ENCODE measurements at places on chromosomes 1 and 21. TPM values are rescaled to one million over a fixed set of nuclear protein-coding genes. Genes with fewer than 3 reads are reported as not detected.

GRCh38 chr1:110258734-110259133 lies 48.6 kb downstream of the KCNC4 start:
- H3K27ac ChIP-seq, result no peak overlapping the region
- no peak overlapping the region for H3K4me3 ChIP-seq
- no peaks in the 10 kb centered on the region for H3K4me1 ChIP-seq
- no peaks in the 10 kb centered on the region for H3K36me3 ChIP-seq
- DNase-seq, result no peak
- peaks cover 5% of the 10 kb centered on the region for H3K27me3 ChIP-seq

DNA sequence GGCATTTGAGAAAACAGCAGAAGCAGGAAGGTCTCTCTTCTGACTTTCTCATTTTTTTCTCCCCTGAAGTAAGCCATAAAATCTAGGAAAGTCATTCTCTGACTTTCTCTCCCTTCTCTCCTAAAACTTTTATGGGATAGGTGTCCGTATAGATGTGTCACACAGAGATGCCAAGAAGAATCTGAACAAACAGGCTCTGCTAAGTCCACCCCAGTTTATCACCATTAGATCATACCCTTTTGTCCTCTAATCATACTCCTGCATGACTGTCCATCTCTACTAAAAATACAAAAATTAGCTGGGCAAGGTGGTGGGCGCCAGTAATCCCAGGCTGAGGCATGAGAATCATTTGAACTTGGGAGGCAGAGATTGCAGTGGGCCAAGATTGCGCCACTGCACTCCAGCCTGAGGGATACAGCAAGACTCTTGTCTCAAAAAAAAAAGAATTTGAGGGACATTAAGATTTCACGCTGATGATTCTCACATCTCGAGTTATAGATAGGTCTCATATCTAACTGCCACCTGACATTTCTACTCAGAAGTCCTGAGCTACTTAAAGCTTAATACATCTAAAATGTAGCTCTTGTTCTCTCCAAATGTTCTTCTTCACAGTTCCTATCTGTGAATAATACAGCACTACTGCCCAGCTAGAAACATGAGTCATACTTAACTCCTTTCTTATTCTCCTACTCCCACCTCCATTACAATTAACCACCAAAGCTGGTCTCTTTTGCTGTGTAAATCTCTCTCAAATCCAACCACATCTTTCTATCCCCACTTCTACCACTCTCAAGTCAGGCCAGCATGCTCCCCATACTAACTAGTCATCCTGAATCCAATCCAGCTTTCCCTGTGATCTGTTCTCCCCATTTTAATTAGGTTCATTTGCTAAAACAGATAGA lies 47.7 kb downstream of the ZNF644 start:
- peaks cover 40% of the 10 kb centered on the region for H3K36me3 ChIP-seq
- H3K4me1 ChIP-seq, result peaks cover 11% of the 10 kb centered on the region
- H3K27me3 ChIP-seq, result no peaks in the 10 kb centered on the region
- no peak overlapping the region for H3K4me3 ChIP-seq
- no peak for DNase-seq
- H3K27ac ChIP-seq, result no peak overlapping the region

The GPA33 gene
- 0.71 TPM for total RNA-seq

DNA sequence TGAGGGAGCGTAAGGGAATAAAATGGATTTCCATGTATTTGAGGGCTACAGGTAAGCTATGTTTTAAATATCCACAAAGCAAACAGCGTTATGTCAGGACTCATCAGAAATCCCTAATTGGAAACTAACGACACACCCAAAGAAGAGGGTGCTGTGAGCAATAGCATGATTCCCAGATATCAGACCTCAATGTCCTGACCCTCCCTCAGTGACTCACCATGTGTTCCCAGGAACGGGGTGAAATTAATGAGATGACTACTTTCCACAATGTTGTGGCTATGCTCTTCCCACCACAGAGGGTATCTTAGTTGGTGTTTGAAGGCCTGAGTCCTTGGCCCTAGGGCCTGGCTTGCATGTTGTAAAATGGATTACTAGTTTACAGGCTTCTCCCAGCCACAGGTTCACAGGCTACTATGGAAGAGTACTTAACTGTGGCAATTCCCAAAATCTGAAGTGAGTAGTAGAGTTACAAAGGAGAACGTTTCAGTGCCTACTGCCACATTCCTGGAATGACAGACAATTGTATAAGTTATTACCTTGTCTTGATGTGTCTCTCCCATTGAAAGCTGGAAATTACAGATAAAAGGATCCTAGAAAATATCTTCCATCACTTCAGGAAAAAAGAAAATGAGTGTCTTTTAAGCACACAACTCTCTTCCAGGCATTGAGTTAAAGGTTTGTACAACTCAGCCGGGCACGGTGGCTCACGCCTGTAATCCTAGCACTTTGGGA lies 1.7 kb upstream of the KRTAP11-1 start:
- no peak overlapping the region for H3K27ac ChIP-seq
- H3K27me3 ChIP-seq, result no peaks in the 10 kb centered on the region
- H3K4me3 ChIP-seq, result no peak overlapping the region
- DNase-seq, result no peak
- H3K36me3 ChIP-seq, result no peaks in the 10 kb centered on the region

All from activated CD4-positive, alpha-beta memory T cell treated with anti-CD3 and anti-CD28 coated beads, Interleukin-2, amount 10 ng/mL, durations not matched to agents 7 days and 5 days (primary cell).